Stimulated activated CD8-positive, alpha-beta memory T cell treated with anti-CD3 and anti-CD28 coated beads, Interleukin-7, amount 100 ng/mL, for 1 hour (primary cell): ENCODE measurements at places on chromosomes 3 and 15.
A peak's percentile ranks its signal among the peaks of the same experiment; 100 is the strongest.

- DNase-seq, result no peak
Measured at GRCh38 chr15:73337187-73337586, 31.6 kb downstream of the HCN4 start.

GRCh38 chr3:136070953-136071949 is 105.7 kb downstream of the PPP2R3A start:
- no peak for DNase-seq

DNA sequence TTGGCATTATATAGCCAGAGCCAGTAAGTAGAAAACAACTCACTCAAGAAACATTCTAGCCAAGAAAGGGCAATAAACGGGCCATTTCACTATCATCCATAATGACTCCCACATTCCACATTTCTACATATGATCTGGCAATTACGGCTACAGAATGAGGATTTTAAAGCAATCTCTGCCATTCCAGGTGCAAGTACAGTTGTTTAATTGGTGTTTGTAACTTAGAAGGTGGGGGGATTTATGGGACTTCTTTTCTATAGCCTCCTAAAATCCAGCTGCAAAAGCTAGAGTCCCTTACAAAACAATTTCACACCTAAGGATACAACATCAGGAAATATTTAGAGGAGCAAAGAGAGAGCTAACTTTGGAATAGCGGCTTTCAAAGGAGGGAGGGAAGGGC is 295.4 kb upstream of the RORA start:
- no peak for DNase-seq

DNA sequence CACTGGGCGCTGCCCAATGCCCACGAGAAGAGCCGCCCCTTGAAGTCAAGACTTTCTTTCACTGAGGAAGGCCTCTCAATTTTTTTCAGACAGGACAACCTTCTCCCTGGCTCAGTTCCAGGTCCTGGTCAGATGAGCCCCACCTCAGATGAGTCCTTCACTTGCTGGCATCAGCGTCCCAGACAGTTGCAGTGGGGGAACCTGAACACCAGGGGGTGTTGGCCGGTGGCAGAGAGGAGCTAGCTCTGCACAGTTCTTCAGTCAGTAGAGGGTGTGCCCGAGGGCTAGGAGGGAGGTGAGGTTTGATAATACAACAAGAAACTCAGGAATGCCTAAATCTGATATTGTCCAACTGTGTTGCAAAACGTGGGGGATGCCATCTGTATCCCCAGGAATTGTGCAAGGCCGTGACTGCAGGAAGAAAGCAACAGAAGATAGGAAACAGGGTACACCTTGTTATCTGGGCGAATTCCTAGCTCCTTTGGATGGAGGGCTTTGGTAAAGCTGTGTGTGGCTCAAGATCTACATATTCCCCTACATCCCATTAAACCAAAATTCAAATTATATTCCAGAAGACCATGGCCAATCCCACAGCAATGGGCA is 34.3 kb downstream of the CCR3 start:
- peak; percentile 63 for DNase-seq

DNA sequence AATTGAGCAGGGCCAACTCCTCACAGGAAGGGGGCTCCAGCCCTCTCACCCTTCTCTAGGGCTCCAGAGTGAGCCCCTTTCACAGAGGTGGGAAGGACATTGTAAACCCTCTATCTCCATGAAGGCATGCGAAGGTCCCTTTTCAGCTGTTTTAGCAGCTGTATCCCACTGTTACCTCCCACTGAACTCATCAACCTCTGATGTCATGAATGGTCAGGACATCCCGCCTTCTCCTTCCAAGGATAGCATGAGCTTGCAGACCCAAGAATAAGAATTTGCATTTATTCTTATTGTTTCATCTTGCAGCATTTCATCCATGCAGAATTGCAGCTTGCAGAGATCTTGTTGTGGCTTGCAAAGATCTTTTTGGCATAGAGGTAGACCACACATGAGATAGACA is 24.3 kb upstream of the FGD5 start:
- no peak for DNase-seq

GRCh38 chr15:29911705-29912104 is 89.4 kb upstream of the TJP1 start:
- no peak for DNase-seq

- no peak for DNase-seq
Measured at GRCh38 chr15:70469651-70470555, 293.5 kb downstream of the UACA start.

DNA sequence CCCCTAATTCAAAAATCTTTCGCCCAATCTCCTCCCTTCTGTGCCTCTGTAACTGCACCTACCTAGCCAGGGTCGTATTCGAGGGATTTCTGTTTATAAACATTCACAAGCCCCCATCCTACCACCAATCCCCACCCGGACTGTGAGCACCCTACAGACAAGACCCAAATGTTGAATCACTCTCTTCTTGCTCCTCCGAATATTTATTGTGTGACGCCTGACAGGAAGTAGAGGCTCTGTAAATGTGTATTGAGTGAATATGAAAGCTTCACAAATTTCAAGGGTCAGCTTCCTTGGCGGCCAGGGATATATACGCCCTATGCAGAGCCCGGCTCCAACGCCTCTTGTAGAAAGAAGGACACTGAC is 1.6 kb downstream of the BDH1 start:
- DNase-seq, result no peak

- DNase-seq, result no peak
Measured at GRCh38 chr3:64022451-64023186, 675 bp downstream of the PSMD6 start.
